ENCODE measurements at places on chromosomes 12 and 14.
A peak's percentile ranks its signal among the peaks of the same experiment; 100 is the strongest.

- DNase-seq = no peak
These were observed 2.0 kb upstream of the ZNF385A start for GRCh38 chr12:54386403-54387113.

GRCh38 chr12:15209782-15210181, 11.4 kb downstream of the RERG start:
- DNase-seq = no peak

DNA sequence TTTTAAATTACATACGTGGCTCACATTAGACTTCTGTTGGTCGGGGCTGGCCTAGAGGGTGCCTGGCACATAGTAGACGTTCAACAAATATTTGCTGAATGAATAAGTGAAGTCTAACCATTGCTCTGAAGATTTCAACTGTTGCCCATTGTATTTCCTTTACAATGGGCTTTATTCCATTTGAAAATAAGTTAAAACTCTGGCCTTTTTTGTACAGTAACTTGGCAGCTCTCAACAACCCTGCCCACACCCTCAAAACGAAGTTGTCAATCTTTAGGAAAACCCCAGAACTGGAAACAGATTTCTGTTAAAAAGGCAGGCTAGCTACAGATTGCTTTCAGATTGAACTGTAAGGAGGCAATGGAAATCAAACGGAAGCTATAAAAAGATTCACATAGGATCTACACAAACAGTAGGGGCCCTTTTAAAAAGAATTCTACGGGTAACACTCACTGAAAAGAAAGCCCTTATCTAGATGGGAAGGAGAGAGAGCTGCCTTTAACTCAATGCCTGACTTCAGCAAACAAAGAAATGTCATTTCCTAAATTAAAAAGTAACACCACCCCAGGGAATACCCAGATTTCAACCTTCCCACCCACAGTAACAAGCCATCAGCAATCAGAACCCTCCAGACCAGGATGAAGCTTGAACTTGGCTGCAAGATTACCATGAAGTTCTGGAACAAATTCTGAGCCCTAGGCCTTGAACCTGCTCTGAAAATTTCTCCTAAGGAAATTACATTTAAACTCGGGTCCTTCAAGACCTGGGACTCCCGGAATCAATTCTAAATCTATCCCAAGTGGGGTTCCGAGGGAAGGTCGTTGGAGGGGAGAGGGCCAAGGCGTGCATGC, 1.4 kb downstream of the WSB2 start:
- DNase-seq = no peak

- DNase-seq = no peak
These were observed 175.2 kb upstream of the GRIN2B start for GRCh38 chr12:14156606-14157005.

GRCh38 chr14:100138082-100138787, 21.2 kb downstream of the DEGS2 start:
- no peak for DNase-seq

- DNase-seq = no peak
These were observed 57.1 kb downstream of the MARK3 start for GRCh38 chr14:103442288-103442687.

- DNase-seq = no peak
These were observed 33.1 kb upstream of the GNPNAT1 start for GRCh38 chr14:52824462-52824861.

DNA sequence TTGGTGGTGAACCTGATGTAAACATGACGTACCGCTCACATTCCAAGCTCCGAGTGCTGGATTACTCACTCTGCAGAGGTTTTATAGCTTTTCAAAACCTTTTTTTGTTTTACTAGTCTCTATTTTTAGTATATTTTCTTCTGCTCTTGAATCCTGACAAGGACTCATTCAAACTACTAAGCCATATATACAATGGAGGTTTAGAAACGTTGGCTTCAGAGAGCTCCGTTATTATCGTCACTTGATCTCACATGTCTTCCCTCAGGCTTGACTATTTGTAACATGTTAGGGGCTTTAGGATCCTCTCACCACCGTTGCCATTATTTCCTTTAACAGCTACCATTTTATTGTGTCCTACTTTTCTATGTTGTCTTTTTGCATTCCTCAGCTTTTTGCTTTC, 1321.5 kb upstream of the FLRT2 start:
- DNase-seq = no peak

GRCh38 chr12:100897240-100897639, 102.7 kb downstream of the ANO4 start:
- DNase-seq = no peak

GRCh38 chr12:49367381-49368239, at the start of gene SPATS2:
SPATS2 (plus strand) TSS chr12:49367462; CDS start chr12:49461013, 93,551 bp downstream.
- DNase-seq = peak; percentile 33

- no peak for DNase-seq
These were observed 47.3 kb downstream of the ACSM4 start for GRCh38 chr12:7351177-7351576.

DNA sequence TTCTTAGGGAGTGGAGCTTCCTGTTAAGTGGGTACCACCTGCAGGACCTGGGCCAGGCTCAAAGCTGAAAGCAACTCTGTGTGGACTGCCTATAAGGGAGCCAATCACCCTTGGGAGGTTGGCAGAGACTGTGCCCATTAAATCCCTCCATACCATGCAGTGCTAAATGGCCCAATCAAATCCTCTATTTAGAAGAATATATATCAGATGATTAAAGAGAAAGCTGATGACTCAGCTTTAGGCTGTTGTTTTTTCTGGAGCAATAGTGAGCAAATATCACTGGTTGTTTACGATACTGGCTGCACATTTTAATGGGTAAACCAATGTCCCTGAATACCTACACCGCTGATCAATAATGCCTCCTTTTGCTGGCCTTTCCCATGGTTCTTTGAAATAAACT, 101.3 kb downstream of the TMX1 start:
- DNase-seq = no peak

DNA sequence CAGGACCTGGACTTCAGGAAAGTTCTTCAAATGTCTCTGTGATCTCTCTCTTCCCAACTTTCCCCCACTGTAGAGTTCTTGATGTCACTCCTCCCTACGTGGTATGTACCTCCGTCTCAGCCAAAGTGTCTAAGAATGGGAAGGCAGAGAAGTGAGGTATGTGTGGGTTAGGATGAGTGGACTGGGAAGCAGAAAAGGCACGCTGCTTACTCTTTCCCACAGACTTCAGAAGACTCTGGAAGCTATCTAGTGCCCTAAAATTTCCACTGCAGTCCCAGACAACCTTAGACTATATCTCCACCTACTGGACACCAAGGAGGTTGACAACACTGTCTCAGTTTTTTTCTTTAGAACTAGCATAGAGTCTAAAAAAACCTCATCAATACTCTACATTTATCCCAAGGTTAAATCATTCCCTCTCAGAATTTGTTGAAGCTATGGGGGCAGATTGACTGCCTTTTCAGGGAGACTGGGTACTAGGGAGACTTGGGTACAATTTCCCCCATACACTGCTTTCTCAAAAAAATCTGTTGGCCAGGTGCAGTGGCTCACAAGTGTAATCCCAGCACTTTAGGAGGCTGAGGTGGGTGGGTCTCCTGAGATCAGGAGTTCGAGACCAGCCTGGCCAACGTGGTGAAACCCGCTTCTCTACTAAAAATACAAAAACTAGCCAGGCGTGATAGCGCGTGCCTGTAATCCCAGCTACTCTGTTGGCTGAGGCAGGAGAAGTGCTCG, 20.6 kb upstream of the ITGA5 start:
- peak; percentile 18 for DNase-seq

GRCh38 chr12:112792301-112792700, 753 bp downstream of the RPH3A start:
- DNase-seq = peak; percentile 91

GRCh38 chr12:111024205-111024801, 103.9 kb upstream of the MYL2 start:
- peak; percentile 17 for DNase-seq

DNA sequence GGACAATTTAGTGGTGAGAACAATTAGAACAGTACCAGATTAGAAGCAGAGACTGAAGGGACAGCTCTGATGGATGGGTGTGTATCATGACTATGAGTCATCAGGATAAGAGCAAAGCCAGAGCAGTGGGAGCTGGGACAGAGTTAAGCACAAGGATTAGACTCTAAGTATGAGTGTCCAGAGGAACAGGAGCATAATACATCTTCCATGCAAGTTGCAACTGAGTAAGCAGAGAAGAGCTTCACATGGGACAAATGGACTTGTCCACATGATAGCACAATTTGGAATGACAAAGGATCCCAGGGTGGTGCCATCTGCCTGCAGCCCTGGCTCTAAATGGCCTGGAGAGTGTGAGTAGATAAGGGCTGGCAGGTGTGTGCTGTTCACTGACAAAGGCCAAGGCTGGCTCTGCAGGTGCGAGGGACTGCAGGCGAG, 226.4 kb upstream of the CAND1 start:
- no peak for DNase-seq

DNA sequence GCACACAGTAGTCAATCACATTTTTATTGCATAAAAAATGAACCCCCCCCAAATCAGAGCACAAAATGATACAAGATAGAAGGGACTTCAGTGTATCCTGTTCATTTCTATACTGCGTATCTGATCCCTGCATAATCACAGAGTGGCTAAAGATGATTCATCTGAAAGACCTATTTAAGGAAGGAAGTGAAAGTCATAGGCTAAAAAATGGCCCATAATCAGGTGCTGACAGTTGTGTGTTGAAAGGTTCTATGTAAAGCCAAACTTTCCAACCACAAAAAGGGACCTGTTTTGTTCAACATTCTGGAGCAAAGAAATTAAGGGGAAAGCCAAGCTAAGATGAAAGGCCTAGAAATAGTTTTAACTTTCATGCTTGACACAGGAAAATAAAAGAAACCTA, 147.8 kb upstream of the ATP2B1 start:
- DNase-seq = no peak

DNA sequence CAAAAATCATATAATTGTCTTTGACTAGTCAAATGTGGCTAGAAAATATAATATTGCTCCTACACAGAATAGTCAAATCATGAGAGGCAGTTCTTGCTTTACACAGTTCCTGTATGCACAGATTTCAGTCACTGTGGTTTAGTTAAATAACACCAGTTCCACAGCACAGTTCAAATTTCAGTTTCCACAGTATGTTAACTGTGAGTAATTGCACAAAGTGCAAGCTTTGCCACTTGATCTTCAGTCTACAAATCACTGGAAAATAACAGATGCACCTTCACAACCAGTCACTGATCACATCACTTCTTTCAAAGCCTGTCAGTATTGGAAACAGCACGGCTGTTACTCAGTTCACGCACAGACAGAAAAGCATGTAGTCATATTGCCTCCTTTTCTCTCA, 38.7 kb downstream of the KCNH5 start:
- no peak for DNase-seq
